Stimulated activated CD4-positive, alpha-beta T cell treated with anti-CD3 and anti-CD28 coated beads, Interleukin-1b, Interleukin-23, amount 100 ng/mL, for 1 hour (primary cell): ENCODE measurements at places on chromosomes 3 and 15.

DNA sequence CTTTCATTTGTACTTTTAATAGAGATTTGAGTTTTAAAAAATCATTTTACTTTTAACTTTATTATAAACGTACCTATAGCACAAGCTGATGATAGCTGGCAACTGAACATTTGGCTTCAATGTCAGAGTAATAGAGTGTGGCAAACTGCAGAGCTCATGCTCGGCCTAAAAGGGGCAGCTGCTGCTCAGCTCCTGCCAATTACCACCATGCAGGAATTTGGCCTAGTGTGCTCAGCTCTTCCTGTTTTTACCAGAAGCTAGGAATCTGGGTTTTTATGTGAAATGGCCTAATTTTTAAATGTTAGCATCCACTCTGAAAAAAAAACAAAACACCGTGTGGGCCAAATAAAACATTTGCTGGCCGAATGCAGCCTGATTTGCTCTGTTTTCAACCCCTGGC is 1.8 kb downstream of the IFT122 start:
- DNase-seq: no peak

DNA sequence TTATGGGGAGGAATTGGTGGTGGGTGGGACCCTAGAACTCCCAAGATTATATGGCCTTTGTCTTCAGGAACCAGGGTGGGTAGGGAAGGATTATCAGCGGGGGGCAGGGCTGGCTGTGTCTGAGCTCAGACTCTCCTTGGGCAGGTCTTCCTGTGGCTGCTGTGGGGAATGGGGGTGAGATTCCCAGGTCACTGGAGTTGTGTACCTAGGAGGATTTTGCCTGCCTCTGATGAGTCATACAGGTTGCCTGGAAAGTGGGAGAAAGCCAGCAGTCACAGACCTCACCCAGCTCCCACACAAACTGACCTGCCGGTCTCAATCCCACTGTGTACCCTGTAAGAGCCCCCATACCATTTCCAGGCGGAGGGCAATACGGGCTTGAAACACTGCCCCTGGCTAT is 209.9 kb upstream of the CNTN3 start:
- DNase-seq: no peak

GRCh38 chr15:72782274-72783003 is 1.1 kb downstream of the ADPGK start:
- DNase-seq: no peak

DNA sequence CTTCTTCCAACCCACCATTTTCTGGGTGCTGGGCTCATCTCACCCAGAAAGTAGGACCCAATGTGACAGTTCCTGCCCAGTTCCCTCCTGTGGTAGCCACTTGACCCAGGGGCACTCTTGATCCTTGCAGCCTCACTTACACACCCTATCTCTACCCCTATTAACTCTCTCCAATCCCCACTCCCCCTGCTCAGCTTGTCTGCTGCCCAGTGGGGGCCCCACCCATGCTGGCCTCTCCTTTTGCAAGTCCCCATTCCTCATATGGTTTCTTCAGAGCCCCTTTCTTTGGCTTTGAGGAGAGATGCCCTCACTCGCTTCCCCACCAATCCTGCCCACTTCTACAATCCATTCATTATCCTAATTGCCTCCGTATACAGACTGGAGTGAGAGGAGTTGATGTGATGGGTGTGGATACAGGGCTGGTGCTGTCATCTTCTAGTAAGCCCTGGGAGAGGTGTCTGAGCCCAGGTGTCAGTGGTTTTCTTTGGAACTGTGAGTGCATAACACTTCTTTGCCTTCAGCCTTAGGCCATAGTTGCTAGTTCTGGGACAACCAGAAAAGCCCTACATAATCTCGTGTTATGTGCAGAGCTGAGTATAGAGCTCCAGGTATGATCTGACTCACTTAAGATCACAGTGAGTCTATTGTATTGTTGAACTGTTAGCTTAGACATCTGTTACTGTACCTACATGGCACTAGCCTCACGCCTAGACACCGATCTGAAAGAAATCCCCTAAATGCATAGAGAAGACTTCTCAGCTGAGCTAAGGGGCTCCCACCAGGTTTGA is 4.8 kb upstream of the CCR5 start:
- DNase-seq: no peak

DNA sequence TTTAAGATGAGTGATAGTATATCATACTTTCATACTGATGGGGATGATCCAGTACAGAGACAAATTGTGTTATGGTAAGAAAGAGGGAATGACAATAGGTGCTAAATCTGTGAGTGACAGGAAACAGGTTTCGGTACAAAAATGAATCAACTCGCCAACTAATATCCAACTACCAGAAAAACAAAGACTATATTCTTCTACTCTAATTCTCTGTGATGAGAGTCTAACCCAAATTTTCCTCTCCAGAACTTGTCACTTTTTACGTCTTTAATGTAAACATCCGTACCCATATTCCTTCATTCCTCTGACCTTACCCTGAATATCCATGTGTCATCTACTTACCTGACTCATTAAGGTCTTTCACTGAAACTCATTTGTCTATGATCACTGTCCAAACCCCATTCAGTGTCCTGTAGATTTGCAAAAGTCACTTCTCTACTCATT is 39.6 kb downstream of the SCAPER start:
- no peak for DNase-seq

- DNase-seq: no peak
Measured at GRCh38 chr3:115633467-115633866, 10.2 kb downstream of the GAP43 start.

GRCh38 chr3:134690226-134690625 is 39.4 kb upstream of the KY start:
- DNase-seq: no peak

- no peak for DNase-seq
Measured at GRCh38 chr3:14262867-14263266, 84.2 kb downstream of the LSM3 start.

GRCh38 chr3:106371971-106372805 is 503.4 kb upstream of the CBLB start:
- DNase-seq: no peak

DNA sequence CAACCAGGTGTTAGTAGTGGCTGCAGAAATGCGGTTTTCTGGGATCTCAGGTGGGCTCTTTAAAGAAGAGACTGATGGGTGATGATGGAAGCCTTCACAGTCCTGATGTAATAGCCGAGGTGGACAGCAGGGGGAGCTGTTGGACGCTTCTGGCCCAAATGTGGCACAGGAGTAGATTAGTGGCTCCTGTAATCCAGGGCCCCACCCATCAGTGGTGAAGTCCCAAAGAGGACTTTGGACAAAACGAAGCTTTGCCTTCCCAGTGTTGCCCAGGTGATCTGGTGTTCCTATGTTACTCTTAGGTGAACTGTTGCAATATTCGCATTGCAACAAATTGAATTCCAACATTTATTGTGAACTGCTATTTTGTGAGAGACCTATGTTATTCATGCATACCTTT is 31.8 kb upstream of the MYZAP start:
- DNase-seq: peak; percentile 65

- no peak for DNase-seq
Measured at GRCh38 chr3:189275182-189275581, 103.4 kb downstream of the TPRG1 start.

- DNase-seq: no peak
Measured at GRCh38 chr3:61627768-61628185, 66.4 kb downstream of the PTPRG start.

DNA sequence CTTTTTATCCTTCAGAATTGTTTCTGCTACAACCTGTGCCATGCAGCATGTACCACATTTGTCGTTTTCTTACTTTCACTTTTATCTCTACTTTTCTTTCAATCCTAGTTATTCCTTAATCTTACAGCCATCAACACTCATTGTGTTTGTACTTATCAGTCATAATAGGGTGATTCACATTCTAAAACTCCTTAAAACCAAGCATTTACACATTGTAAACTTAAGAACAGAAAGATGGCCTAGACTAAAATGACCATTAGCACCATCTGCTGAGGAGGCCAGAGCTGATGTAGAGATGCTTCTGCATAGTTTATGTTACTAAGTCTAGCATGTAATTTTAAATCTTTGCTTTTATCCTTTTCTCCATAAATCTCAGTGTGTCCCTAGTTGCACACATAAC is 25.5 kb downstream of the EIF2AK4 start:
- DNase-seq: no peak

- no peak for DNase-seq
Measured at GRCh38 chr15:89845305-89845893, 30.7 kb upstream of the ANPEP start.

- no peak for DNase-seq
Measured at GRCh38 chr15:79195239-79195638, 87.3 kb upstream of the ANKRD34C start.

- DNase-seq: no peak
Measured at GRCh38 chr3:123881771-123882170, 2.4 kb downstream of the MYLK start.

DNA sequence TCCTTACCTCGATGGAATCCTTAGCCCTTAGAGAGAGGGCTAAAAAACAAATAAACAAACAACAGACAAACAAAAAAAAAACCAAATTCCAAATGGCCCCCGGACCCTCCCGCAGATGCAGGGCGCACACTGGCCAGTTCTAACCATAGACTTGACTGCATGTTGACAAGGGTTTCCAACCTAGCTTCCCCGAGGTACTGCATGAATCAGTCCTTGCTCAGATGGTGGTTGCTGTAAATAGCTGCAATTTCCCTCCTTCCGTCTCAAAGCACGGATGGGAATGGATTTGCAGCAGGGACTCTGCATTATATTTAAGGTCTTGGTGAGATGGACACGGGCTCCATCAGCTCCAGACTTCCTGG is 162.8 kb downstream of the CD47 start:
- no peak for DNase-seq

DNA sequence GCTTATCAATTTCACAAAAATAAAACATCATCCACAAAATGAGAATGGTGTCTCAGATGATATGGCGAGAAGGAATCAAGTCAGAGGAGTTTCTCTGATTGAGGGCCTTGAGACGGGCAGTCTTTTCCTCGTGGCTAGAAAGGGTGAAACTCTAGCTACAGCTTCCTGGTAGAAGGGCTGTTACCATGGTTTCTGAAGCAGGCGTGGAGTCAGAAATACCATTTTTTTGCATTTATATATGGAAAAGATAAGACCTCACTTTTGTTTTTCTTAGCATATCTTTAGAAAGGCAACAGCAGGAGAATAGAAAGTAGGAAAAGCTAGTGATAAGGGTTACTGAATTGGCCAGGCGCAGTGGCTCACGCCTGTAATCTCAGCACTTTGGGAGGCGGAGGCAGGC is 17.3 kb upstream of the SAMD7 start:
- no peak for DNase-seq

DNA sequence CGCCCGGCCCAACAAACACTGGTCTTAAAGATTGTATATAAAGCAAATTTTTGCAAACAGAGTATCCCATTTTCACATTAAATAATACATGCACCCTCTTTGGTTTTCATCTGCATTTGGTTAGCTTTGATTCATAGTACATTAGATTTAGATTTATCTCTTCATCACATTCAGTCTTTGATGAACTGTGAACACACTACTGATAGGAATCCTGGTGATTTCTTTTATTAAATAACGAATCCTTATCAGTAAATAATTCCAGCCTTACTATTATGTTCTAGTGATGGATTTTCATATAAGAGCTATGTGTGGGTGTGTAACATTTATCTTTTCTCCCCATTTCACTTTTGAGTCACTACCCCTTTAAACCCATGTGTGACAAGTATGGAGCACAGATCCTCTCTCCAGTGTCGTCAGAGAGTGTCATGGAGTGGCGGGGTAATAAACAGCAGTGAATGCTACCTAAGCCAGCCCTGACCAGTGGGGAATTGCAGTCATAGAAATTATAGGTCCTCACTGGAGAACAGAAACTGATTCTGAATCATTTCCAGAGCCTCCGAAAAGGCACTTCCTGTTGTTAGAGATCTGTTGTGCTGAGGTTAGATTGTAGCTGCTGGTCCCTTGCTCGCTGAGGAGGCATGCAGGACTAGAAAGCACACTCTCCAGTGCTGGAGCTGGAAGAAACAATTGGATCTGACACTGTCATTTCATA is 22.0 kb downstream of the SLC7A14 start:
- DNase-seq: no peak

GRCh38 chr15:40064231-40064894 is 25.4 kb upstream of the SRP14 start:
- DNase-seq: no peak

DNA sequence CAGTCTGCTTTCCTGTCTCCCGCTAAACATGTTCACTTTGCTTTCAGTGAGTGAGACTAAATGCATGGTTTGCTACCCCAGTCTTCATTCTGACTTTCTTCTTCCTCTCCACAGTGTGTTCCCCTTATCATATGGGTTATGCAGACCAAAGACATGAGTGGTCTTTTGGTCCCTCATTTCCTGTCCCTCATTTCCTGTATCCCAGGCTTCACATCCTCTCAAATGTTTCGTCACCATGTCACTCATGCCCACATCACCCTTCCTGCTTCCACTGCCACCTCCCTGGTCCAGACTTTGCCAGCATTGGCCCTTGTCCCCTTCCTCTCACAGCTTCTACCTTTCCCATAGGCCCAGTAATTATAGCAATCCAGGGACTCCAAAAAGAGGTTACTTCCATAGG is 209.0 kb downstream of the MYRIP start:
- DNase-seq: no peak

DNA sequence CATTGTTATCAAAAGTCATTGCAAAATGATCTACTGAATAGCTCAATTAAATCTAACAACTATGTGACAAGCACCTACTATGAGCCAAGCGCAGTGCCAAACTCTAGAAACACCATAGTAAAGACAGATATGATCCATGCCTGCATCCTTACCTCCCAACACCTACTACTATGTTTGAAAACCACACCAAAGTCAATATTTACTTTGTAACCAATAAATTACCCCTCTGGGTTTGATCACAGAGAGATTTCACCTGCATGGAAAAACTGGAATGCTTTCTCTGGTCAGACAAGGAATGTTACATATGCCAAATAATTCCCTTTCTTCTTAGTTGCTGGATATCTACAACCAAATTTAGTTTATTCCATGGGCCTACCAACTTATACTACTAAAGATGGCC is 422.2 kb downstream of the FHIT start:
- DNase-seq: no peak

GRCh38 chr3:156582532-156583183 is 27.7 kb upstream of the SSR3 start:
- DNase-seq: no peak

GRCh38 chr15:67215102-67215501 is 39.4 kb downstream of the AAGAB start:
- DNase-seq: no peak

DNA sequence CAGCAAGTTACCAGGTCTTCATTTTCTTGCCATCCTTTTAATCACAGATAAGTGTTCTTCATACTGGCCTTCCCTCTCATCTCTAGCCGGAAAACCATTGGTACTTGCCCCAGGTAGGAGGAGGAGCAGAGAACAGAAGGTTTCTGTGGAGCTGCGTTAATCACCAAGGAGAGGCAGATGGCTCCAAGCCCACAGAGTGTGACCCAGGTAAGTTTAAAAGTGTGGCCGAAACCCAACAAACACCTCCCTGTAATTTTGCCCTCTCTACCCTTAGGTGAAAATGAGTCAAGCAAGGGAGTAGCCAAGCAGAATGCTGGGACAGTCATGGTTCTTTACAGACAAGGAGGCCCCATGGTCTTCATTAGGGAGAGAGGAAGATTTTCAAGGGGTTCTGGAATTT is 37.3 kb downstream of the NFKBIZ start:
- DNase-seq: no peak

GRCh38 chr3:86379280-86379679 is 611.7 kb downstream of the VGLL3 start:
- no peak for DNase-seq

- no peak for DNase-seq
Measured at GRCh38 chr15:69303337-69304181, 4.8 kb downstream of the PAQR5 start.

GRCh38 chr3:99965077-99965476 is 147.4 kb downstream of the CMSS1 start:
- DNase-seq: no peak
